ENCODE measurements at places on chromosomes 2 and 18. TPM values are rescaled to one million over a fixed set of nuclear protein-coding genes. Genes with fewer than 3 reads are reported as not detected.

Gene GCC2
- 7.3 TPM for total RNA-seq

DNA sequence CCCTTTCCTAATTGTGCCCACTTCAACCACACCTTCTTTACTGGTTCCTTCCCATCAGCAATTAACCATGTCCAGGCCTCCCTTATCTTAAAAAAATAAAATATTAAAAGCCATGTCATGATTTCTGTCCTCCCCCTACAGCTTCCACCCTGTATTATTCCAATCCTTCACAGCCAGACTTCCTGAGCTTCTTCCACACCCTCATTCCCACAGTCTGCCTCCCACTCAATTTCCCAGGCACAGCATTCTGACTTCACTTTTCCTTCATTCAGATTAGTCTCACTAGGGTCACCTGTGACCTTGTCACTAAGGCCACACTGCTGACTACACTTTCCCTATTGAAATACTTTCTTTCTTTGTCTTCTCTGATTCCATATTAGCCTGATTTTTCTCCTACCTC is 159.4 kb downstream of the DIS3L2 start:
- DNase-seq, result no peak

DNA sequence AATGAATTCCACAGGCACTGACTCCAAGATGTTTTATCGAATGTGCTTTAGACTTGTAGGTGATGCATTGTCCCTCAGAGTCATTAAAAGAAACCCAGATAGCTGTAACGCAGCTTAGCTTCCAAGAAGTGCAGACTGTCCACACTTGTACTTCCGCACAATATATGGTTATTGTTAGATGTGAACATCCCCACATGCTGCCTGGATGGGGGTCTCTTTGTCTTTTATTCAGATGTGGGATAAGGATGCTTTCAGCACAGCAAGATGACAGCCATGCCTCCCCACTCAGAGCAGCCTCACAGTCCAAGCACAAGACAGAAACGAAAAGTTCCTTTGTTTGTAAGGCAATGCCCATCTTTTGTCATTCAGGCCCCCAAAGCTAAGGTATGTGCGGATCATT is 416.6 kb downstream of the HRH4 start:
- DNase-seq, result no peak

DNA sequence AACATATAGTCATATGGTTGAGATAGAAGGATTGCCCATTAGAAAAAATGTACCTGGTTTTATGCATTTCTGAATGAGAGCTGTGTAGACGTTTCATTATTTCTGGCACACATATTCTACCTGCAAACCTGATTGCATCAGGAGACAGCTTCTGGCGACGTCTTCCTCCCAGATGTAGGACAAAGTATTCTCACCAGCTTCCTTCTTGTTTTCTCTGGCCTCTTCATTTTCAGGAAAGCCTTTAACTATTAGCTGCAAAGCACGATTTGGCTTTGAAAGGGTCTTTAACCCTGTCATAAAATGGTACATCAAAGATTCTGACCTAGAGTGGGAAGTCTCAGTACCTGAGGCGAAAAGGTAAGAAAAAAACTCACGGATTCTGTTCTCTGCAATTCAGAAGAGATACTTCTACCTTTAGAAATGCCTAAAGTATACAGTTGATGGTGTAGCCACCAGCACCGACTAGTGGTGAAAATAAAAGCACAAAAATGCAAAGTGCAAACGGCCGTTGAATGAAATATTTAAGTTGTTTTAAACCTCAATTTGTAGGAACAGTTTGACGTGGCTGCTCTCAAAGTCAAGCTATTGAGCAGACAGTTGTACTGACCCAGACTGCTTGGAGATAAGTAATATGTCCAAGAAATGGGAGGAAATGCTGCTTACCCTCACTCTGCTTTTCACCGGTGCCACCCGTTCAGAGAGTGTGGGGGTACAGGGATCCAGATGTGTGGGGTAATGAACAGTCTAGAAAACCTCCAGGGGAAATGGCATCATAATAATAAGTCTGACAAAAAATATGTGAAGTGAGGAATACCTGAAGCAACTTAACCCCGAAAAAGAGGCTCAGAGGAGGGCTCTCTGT is 20.2 kb downstream of the IL18RAP start:
- peak; percentile 72 for DNase-seq

- no peak for DNase-seq
These were observed 362.0 kb downstream of the SOCS6 start for GRCh38 chr18:70650878-70651277.

- DNase-seq, result peak; percentile 75
These were observed at the start of gene GULP1 for GRCh38 chr2:188291617-188292347. TSS of gene GULP1 (plus strand) at chr2:188291874. CDS start at chr2:188477703, 185,829 bp downstream.

All from PC-3 (cell line).